ENCODE measurements at places on chromosomes 13 and 19. TPM values are rescaled to one million over a fixed set of nuclear protein-coding genes. Genes with fewer than 3 reads are reported as not detected.

The PRR12 gene
- total RNA-seq, result 31.4 TPM

The ZNF473 gene
- total RNA-seq, result 10.1 TPM

The POU4F1 gene
- total RNA-seq, result 1.0 TPM

The C19orf73 gene
- total RNA-seq, result 1.6 TPM

The UNC13A gene
- 1.7 TPM for total RNA-seq

The C13orf42 gene
- not detected for total RNA-seq

The ZNF582 gene
- total RNA-seq, result 1.1 TPM

The ZNF83 gene
- total RNA-seq, result not detected

The ZNF729 gene
- not detected for total RNA-seq

The FCGBP gene
- 0.63 TPM for total RNA-seq

The C19orf85 gene
- not detected for total RNA-seq

The PGLYRP1 gene
- total RNA-seq, result not detected

The MPV17L2 gene
- 10.0 TPM for total RNA-seq

The CHAMP1 gene
- total RNA-seq, result 23.4 TPM

The RFPL4AL1 gene
- 0.38 TPM for total RNA-seq

All from A549 treated with GW870086 at 1 μM for 4 hours (cell line).